Endothelial cell (in vitro differentiated cells): ENCODE measurements at places on chromosomes 11 and 22. TPM values are rescaled to one million over a fixed set of nuclear protein-coding genes. Genes with fewer than 3 reads are reported as not detected.

SHANK2 gene
- 10.5 TPM for total RNA-seq

OR51Q1 gene
- total RNA-seq, result not detected

HOATZ gene
- total RNA-seq, result not detected

LPXN gene
- 5.0 TPM for total RNA-seq

SCGB1A1 gene
- 0.72 TPM for total RNA-seq

DNA sequence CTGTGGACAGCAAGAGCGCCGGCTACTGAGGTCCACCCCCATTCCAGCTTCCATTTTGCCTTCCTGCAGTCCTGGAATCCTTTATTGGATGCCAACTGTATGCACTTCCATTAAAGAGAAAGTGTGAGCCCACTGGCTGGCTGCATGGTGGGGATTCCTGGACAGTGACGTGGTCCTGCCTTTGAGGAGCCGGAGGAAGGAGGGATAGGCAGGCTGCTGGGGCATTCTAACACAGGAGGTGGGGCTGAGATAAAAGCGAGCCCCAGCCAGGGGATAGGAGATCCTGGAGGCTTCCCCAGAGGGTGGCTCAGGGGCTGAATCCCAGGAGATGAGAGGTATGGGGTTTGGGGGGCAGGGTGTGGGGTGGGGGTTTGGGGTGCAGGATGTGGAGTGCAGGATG lies 984.7 kb downstream of the BRD1 start:
- no peak for DNase-seq

GRCh38 chr22:19961868-19962245 lies 20.2 kb upstream of the TXNRD2 start:
- no peak for DNase-seq

GRCh38 chr11:13924801-13925327 lies 37.7 kb upstream of the SPON1 start:
- DNase-seq, result no peak

GRCh38 chr11:118606157-118606843 lies 1.1 kb upstream of the PHLDB1 start:
- DNase-seq, result no peak

DNA sequence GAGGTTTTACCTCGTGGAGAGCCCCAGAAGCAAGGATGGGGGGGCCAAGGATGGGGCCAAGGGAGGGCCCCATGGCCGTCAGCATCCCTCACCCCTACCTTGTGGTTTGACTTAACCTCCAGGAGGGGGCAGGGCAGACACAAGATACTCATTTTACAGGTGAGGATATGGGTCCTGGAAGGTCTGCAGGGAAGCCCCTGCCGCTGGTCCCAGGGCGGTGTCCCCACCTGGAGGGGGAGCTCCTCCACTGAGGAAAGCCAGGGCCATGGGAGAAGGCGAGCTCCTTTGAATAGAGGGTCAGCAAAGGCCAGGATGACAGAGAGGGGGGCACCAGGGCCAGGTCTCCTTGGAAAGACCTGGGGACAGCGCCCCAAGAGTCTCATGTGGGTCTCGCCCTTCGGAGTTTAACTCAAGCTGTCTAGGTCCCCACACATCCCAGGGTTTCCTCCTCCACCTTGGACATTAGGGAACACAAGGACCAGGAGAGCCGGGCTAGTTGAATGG lies 5.9 kb upstream of the ADORA2A start:
- DNase-seq, result no peak

DNA sequence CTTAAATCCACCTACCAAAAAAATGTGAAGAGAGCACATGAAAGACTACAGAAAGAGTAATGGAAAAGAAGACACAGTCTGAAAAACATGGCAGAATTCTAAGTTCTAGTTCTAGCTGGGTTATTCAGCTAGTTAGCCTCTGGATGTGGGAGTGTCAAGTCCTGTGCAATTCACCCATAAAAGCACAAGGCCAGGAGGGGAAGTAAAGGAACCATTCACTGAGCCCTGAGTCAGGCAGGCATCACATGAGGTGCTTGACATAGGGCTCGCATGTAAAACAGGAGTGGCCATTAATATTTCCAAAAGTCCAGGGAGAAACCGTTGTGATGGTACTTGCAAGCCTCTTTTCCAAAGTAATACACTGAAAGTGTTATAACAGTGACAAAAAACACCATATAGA lies 103.7 kb downstream of the GAB2 start:
- DNase-seq, result no peak

GRCh38 chr11:134574425-134574824 lies 162.4 kb upstream of the B3GAT1 start:
- no peak for DNase-seq

- DNase-seq, result no peak
Measured at GRCh38 chr22:44838316-44839016, 86.1 kb downstream of the ARHGAP8 start.

DNA sequence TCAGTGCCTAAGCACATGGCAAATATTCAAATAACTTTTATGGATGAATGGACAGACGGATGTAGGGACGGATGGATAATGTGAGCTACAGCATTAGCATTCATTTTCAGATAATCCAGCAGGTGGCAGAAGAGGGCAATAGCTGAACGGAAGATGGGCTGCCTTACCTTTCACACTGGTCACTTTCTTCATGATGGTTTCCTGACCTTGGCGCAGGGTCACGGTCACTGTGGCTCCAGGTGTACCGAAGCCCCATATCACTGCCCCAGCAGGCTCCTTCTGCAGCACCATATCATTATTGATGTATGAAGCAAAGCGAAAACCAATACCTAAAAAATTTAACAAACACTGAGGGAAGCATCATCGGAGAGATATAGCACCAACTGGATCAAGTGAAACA lies 4.3 kb downstream of the SIAE start:
- peak; percentile 59 for DNase-seq
